ENCODE measurements at places on chromosomes 3 and 15.

- no peak for DNase-seq
These were observed 50.3 kb downstream of the BTLA start for GRCh38 chr3:112448939-112449338.

DNA sequence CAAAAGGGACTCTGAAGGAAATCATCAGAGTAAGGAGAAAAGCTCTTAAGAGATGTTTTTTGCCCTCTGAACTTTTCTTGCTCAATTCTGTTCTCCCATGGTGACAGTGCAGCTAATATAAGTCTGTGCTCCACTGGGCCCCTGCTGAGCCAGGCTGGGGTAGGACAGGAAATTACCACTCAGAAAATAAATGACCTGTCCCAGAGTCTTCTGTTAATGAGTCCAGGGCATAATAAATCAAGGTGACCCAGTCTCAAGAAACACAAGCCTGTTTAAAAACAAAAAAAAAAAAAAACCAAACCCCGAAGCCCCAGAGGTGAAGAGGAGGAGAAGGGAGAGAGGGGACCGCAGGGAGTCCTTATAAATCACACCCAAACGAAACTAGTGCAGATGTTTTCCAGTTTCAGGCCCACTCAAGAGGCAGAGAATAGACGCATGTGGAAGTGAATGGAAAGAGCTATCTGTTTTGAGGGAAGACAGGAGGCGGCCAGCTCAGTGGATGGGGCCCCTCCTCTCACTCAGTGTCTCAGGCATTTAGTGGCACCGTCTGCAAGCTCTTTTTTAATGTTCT lies 59.8 kb upstream of the BOC start:
- no peak for DNase-seq

DNA sequence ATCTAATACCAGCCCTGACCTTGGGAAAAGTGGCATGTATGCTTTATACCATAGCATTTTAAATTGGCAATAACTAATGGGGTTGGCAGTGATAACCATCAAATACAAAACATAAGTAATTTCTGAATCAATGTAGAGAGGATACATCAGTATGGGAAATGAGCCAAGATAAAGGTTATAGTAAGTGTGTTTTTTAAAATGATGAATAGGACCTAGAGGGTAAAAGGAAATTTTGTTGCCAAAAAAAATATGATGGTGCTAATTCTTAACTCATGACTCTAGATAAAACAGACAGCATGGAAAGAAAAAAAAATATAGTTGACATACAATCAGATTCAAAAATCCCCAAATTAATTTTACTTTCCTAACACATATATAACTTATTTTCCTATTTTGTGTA lies 75.4 kb upstream of the ROBO1 start:
- DNase-seq: no peak

GRCh38 chr3:42651248-42652091 lies 2.0 kb upstream of the ZBTB47 start:
- DNase-seq: no peak

GRCh38 chr3:194682694-194683310 lies 2.9 kb upstream of the FAM43A start:
- peak; percentile 84 for DNase-seq

DNA sequence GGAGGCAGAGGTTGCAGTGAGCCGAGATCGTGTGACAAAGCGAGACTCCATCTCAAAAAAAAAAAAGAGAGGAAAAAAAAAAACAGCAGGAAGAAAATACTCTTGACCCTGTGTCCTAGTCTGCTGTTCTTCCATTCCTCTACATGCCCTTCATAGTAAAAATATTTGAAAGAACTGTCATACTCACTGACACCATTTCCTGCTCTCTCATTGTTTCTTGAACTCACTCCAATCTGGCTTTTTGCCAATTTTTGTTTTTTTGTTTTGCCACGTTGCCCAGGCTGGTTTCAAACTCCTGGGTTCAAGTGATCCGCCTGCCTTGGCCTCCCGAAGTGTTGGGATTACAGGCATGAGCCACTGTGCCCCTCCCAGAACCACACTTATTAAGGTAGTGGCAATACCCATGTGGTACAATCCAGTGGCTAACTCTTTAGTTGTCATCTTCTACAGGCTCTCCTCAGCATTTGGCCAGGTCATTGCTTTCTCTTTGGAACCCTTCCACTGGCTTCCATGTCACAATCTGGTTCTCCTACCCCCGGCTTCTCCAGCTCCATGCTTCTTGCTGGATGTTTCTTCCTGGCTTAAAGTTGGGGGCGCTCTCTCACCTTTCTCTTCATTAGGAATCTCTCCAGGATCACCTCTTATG lies 238.2 kb upstream of the C2CD4B start:
- DNase-seq: no peak

GRCh38 chr3:196974661-196975060 lies 6.0 kb upstream of the PIGZ start:
- no peak for DNase-seq

GRCh38 chr3:193903512-193903817 lies 232.5 kb upstream of the HES1 start:
- DNase-seq: no peak

- DNase-seq: no peak
These were observed 640.8 kb downstream of the TUSC7 start for GRCh38 chr3:117350371-117350770.

GRCh38 chr15:62841269-62841628 lies 201.3 kb upstream of the TPM1 start:
- no peak for DNase-seq

GRCh38 chr3:49772703-49773102 lies 13.6 kb downstream of the IP6K1 start:
- DNase-seq: no peak

- no peak for DNase-seq
These were observed 139.2 kb downstream of the THSD4 start for GRCh38 chr15:71254491-71254890.

GRCh38 chr3:60754617-60755016 lies 496.6 kb downstream of the FHIT start:
- DNase-seq: no peak

DNA sequence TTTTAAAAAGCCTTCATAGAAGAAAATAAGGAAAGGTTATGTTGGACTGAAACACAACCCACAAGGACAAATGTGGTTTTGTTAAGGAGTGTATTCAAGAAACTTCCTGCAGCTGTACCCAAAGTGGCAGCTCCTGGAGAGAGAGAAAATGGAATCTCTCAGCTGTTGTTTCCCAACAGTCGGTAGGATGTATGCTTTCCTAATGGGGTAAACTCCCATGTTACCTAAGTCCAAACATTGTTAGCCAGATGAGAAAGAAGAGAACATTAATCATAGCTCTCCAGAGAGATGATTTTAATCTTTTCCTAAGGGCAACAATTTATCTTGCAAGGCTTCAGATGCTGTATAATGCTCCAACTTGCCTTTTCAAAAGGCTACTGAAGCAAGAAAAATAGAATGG lies 22.6 kb upstream of the TEX9 start:
- no peak for DNase-seq

- no peak for DNase-seq
These were observed 17.8 kb downstream of the RUBCN start for GRCh38 chr3:197718891-197719290.

- DNase-seq: no peak
These were observed 1.6 kb upstream of the SUCNR1 start for GRCh38 chr3:151871639-151872468.

- DNase-seq: no peak
These were observed 66.3 kb downstream of the LPP start for GRCh38 chr3:188220097-188220788.

- DNase-seq: no peak
These were observed 874 bp downstream of the ZNF662 start for GRCh38 chr3:42906848-42907183.

DNA sequence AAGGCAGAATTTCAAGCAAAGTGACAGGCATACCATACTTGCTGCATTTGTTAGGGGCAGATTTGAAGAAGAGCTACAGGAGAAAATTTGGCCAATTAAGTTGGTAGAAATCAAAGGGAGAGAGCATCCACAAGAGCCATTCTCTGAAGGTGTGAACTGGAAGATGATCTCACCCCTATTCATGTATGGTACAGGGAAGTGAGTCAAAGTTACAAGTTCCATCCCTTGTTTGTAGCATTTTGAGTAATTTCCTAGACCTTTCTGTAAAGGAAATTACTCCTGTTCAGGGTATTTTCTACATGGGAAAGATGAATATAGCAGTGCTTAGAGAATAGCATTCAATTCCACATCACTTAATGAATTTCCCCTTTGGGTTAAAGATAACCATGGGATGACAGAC lies 28.4 kb downstream of the TTC14 start:
- DNase-seq: no peak

DNA sequence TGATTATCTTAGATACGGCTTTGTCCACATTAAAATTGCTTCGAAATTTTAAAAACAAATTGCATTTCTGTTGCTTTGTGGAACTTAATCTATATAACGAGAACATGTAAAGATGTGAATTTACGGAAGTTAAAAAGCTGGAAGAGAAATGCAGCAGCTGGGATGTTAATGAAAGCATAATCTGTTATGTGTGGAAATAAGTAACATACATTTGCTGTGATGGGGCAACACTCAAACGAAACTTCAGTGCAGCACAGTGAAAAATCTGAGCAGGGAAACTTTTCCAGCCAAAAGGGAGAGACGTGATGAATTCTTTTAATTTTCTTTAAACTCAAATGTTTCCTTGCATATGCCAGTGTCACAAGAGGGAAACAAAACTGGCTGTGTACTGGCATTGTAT lies 276.7 kb upstream of the LMCD1 start:
- DNase-seq: no peak

- no peak for DNase-seq
These were observed 2.0 kb downstream of the MYEF2 start for GRCh38 chr15:48176112-48176511.

- no peak for DNase-seq
These were observed 43.6 kb downstream of the TBC1D2B start for GRCh38 chr15:78033864-78034263.

DNA sequence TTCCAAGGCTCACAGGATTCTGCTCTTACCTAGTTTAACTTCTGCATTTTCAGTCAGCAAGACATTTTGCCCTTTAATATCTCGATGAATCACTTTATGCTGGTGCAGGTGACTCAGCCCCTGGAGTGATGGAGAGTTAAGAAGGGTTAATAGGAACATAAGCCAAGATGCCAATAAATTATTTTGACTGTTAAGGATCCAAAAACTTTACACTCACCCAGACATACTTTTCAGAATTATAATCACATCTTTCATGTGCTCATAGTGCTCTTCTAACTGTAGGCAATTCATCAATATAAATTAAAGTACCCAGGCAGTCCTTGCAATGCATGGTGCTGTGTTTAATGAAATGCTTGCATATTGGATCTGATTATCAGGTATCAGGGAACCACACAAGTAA lies 164.1 kb upstream of the SLC2A2 start:
- no peak for DNase-seq

DNA sequence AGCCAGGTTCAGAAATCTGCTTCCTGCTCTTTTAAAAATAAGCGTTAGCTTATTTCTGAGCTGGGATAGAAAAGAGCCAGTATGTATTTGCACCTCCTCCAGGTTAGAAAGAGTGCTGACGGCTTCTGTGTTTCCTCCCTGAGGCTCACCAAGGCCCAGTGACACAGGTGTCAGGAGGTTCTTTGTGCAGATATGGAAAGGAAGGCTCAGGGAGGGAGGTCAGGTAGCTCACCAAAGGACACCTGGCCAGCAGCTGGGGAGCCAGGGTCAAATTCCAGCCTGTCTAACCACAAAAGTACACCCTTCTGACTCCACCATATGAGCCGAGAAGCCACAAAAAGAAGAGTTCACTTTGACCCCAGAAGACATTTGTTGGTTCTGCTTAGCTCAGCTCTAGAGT lies 201.0 kb upstream of the WNT5A start:
- DNase-seq: no peak

- no peak for DNase-seq
These were observed 52.2 kb downstream of the AQP9 start for GRCh38 chr15:58190419-58190818.

GRCh38 chr15:88818920-88819319 lies 15.7 kb downstream of the ACAN start:
- no peak for DNase-seq

DNA sequence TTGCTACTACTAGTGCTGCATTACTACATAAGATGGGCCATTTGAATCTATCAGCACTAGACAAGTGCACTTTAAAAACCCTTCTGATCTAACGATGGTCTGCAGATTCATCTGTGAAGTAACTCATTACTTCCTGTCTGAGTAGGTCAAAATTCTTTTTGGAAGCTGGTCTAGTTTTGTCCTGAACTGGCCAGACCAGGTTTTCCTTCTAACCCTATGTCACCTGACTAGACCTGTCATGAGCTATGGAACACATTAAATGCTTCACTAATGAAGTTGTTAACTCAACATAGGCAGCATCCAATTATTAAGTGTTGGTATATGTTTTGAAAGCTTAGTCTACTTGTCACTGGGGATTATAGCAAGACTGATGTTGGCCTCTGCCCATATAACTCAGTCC lies 10.1 kb upstream of the RBM5 start:
- DNase-seq: no peak

GRCh38 chr3:110940055-110940454 lies 131.6 kb upstream of the NECTIN3 start:
- no peak for DNase-seq

- DNase-seq: no peak
These were observed 73.4 kb downstream of the CCK start for GRCh38 chr3:42192334-42193200.

DNA sequence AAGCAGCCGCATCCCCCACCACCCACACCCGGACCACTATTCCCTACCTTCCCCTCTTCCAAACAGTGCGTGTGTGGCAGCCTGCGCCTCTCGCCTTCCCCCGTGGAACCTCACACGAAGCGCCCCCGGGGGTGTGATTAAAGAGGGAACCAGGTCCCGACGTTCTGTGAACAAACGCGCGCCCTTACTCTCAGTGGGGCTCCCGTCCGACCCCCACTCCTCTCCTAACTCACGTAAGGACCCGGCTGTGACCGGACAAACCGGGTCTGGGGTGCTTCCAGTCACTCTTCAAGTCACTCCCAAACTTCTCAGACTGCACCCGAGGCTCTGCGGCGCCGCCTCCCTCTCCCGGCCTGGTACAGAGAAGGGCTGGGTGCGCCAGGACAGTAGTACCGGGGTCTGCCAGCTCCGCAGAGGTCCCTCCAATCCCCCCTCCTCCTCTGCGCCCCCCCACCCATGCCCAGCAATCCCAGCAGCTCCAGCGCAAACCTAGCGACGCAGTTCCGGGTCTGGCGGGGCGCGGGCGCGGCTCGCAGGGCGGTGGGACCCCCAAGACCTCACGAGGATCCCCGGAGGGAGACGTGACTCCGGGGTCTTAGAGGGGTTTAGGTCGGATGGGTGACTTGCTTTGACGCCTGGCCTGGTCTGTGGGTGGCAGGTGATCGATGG lies 574 bp downstream of the DUOXA1 start:
- DNase-seq: no peak

GRCh38 chr3:171285287-171285686 lies 174.9 kb downstream of the TNIK start:
- no peak for DNase-seq

Measured in stimulated activated effector memory CD8-positive, alpha-beta T cell treated with anti-CD3 and anti-CD28 coated beads, Interleukin-12 subunit alpha, Interleukin-12 subunit beta, amount 100 ng/mL, for 72 hours (primary cell).